Naive thymus-derived CD8-positive, alpha-beta T cell (primary cell): ENCODE measurements at places on chromosomes 6 and 20. TPM values are rescaled to one million over a fixed set of nuclear protein-coding genes. Genes with fewer than 3 reads are reported as not detected.

ZNF133 gene
- total RNA-seq: 8.4 TPM

FNDC11 gene
- 0.13 TPM for total RNA-seq

MYLK4 gene
- 1.3 TPM for total RNA-seq

NKX2-4 gene
- total RNA-seq: not detected

EFCAB8 gene
- total RNA-seq: 2.2 TPM

DSP gene
- total RNA-seq: 0.60 TPM

PAX1 gene
- total RNA-seq: not detected

BHLHE23 gene
- not detected for total RNA-seq

CDYL gene
- 47.8 TPM for total RNA-seq

PKIB gene
- total RNA-seq: 0.82 TPM

OR2J3 gene
- not detected for total RNA-seq

BPIFB2 gene
- total RNA-seq: not detected
